A549 treated with Hydrocortisone at 1 μM for 4 hours (cell line): ENCODE measurements at places on chromosomes 7 and 10. TPM values are rescaled to one million over a fixed set of nuclear protein-coding genes. Genes with fewer than 3 reads are reported as not detected.

ATP6V0A4 gene
- 0.18 to 0.35 TPM (median 0.30 TPM) in 5 replicates for total RNA-seq

TMUB1 gene
- 37.6 to 56.1 TPM (median 55.7 TPM) in 5 replicates for total RNA-seq

CTNNA3 gene
- not detected in 5 replicates for total RNA-seq

SPDYE11 gene
- total RNA-seq: not detected in 5 replicates

ZNF25 gene
- 1.1 to 2.4 TPM (median 1.8 TPM) in 5 replicates for total RNA-seq

BLVRA gene
- total RNA-seq: 68.8 to 84.5 TPM (median 74.3 TPM) in 5 replicates

FXYD4 gene
- not detected in 5 replicates for total RNA-seq
